ENCODE measurements at places on chromosomes 3 and 15.

GRCh38 chr3:72550582-72551262, 297.5 kb downstream of the SHQ1 start:
- DNase-seq: no peak

GRCh38 chr3:707041-707440, 385.8 kb upstream of the CNTN6 start:
- no peak for DNase-seq

GRCh38 chr3:18284716-18285115, 140.4 kb downstream of the SATB1 start:
- DNase-seq: no peak

DNA sequence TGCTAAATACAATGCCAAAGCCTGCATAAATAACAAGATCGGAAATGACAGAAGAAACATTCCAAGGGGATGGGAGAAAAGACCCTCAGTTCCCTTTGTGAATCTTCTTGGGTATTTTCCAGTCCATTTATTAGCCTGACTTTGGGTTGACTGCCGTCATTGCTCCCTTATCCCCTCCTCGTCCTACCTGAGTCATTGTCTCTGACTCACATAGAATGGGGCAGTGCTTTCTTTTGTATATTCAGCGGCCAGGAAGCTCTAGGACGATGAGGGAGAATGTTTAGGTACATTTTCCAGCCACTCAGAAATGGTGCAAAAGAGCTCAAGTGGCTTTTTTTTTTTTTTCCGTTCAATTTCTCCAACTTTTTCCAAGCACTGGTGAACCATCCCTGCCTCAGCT, 71.6 kb downstream of the KAT2B start:
- no peak for DNase-seq

DNA sequence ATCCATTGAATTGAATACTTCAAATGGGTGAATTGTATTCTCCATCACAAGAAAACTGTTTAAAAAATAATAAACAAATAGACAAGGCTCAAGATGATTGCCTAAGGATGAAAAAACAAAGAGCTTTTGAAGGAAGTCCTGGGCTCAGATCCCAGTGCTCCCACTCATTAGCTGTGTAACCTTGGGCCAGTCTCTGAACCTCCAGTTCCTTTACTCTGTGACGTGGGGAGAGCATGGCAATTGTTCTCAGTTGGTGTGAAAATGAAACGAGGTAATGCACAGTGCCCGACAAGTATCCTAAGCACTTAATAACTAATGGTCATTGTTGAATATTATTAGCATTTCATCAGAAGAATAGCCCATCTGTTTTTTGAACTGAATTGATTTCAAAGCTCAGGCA, 40.7 kb downstream of the TNIK start:
- DNase-seq: no peak

- DNase-seq: no peak
Observed at GRCh38 chr3:186362988-186363387, 954 bp upstream of the DGKG start.

- DNase-seq: peak; percentile 89
Observed at GRCh38 chr3:168096210-168096652, 507 bp upstream of the GOLIM4 start.

GRCh38 chr15:93656041-93656440, 567.0 kb upstream of the RGMA start:
- DNase-seq: no peak

DNA sequence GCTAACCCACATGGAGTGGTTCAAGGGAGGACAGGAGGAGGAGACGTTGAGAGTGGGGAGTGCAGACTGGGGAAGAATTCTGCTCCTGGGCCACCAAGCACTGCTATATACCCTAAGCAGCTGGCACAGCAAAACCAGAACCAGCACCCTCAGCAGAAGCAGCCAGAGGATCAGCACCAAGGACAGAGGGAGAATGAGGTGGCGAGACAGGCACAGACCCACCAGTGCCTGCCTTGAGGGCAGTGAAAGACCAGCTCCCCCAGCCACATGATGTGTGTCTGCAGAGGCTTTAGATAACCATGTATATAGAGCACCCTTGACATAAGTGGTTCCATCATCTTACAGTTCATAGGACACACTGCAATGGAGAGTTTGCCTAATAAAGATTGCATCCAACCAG, 319.0 kb downstream of the GABRB3 start:
- DNase-seq: no peak

DNA sequence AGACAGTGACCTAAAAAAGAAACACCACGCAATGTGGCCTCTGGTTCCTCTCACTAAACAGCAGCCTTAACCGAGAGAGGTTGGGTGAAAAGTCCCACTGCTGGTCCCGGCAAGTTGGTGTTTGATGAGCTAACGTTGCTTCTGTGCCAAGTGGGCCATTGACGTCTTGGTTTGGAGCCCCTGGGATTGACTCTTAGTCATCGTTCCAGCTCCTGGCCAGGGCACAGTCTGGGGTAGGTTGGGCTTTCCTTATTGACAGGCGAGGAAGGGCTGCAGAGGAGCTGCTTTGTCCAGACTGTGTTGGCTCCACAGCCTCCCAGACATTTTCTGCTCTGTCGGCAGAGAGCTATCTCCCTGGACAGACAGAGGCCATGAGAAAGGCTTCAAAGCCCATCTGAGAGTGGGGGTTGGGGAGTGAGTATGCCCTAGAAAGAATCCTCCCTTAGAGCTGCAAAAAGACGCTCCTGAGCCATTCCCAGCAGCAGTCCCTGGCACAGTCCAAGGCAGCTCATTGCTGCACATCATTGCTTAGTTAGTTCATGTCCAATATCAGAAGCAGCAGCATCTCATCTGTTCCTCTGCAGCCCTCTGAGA, 28.6 kb upstream of the C3orf80 start:
- no peak for DNase-seq

DNA sequence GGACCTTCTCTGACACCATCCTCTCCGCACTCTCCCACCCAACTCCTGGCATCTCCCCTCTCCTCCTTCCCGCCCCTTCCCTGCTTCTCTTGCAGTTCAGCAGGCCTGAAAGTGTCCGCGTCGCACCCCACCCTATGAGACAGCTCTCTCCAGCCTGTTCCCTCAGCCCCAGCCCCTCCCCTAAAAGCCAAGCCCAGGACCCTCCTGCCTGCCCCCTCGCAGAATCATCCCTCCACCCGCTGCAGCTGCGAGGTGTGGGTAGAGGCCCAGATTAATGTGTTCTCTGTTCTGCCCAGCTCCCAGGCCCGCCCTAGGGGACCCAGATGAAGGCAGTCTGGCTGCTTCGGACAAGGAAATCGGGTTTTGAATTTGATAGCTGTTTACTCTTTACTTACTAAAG, 410 bp downstream of the PRR23E start:
- no peak for DNase-seq

Data from stomach (tissue), 19 donors.